ENCODE measurements at places on chromosomes 6 and 20.

DNA sequence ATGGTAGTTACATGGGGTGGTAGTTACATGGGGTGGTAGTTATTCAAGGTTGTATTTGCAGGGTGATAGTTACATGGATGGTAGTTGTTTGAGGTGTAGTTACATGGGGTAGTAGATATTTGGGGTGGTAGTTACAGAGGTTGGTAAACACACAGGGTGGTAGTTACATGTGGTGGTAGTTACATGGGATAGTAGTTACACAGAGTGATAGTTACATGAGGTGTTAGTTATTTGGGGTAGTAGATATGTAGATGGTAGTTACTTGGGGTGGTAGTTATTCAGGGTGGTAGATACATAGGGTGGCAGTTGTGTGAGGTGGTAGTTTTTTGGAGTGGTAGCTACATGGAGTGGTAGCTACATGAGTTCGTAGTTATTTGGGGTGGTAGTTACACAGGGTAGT, 221.3 kb upstream of the CST7 start:
- no peak for DNase-seq

- no peak for DNase-seq
These were observed 669 bp downstream of the PDCD2 start for GRCh38 chr6:170583756-170584180.

- no peak for DNase-seq
These were observed 34.1 kb downstream of the HLA-G start for GRCh38 chr6:29861521-29862255.

- no peak for DNase-seq
These were observed 366.5 kb downstream of the PLCB1 start for GRCh38 chr20:8498571-8498970.

DNA sequence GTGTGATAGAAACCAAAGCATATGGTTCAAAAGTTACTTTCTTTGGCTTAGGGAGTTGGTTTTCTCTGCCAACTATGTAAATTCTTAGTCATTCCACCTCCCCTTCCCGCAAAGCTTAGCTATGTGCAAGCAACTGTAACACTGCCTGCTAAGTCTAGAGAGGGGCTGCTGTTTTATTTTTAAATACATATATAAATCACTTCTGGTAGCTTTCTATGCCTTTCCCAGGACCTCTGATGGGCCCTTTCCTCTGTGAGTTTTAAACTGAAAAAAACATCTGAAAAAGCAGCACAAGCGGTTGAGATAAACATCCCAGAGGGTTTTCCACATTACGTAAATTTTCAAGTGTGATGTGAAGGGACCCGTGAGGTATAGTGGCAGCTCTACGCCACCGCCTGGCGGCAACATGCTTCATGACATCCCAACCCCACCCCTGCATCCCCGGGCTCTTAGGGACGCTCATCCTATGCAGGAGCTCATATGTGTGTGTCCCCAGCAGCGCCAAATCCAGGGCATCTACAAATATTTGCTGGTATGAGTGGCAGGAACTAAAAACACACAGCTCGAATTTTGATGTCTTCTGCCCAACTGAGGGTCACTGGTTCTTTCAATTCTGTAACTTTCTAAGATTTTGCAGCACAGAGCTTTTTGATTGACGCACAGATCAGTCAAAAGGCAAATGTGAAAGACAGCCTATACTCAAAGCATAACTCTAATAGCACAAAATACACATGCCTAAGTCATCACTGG, 12.7 kb downstream of the SAYSD1 start:
- no peak for DNase-seq

Data from RPMI7951 (cell line).